ENCODE measurements at places on chromosomes 4 and X. TPM values are rescaled to one million over a fixed set of nuclear protein-coding genes. Genes with fewer than 3 reads are reported as not detected.

DNA sequence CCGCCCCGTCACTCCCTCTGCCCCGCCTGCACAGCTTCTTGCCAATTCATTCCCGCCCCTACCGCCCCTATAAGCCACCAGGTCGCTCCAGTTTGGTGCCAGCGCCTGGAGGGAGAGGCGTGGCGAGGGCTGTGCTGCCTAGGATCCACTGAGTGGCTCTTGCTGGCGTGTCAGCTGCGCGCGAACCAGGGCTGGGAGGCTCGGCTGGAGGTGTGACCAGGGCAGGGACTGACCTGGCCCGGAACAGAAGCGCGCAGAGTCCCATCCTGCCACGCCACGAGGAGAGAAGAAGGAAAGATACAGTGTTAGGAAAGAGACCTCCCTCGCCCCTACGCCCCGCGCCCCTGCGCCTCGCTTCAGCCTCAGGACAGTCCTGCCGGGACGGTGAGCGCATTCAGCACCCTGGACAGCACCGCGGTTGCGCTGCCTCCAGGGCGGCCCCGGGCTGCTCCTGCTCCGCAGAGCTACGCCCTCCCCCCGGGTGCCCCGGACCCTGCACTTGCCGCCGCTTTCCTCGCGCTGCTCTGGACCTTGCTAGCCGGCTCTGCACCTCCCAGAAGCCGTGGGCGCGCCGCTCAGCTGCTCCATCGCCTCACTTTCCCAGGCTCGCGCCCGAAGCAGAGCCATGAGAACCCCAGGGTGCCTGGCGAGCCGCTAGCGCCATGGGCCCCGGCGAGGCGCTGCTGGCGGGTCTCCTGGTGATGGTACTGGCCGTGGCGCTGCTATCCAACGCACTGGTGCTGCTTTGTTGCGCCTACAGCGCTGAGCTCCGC is at the start of gene GPR78:
Gene GPR78, plus strand, starts transcription at position 72 of the 773 bp plus-strand sequence. Its CDS starts 591 bp downstream, at position 663.
- DNase-seq = peak; percentile 71

Gene NOP14
- polyA plus RNA-seq = 20.5 TPM

DNA sequence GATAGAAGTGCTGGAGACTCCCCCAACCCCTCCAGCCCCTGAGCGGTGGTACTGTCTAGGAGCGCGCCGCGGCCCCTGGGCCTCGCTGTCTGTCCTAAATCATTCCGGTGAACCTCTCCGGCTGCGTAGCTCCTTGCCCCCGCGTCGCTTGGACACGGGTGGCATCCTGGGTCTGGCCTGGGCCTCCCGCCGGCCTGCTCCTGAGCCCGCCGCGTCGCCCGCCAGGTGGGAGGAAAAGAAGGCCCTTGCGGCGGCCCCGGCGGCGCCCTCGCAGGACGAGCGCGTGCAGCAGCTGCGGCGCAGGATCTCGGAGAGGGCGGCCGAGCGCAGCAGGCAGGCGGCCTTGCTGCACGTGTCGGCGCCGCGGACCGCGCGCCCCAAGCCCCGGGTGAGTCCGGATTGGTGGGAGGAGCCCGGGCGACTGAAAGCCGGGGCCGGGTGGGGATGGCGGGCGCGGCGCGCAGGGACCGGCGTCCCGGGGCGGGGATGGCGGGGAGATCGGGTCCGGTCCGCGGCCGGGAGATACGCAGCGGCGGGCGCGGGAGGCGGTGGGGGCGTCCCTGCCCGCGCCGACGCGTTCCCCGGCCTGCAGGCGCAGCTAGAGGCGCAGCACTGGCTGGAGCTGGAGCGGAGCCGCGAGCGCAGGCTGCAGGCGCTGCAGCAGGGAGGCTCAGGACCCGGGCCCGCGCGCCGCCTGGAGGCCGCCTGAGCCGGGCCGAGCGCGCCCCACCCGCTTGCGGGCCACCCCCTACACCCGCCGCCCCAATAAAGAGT is 6.5 kb upstream of the RNF4 start:
- peak; percentile 87 for DNase-seq

Gene FRG2
- polyA plus RNA-seq = not detected

GRCh38 chrX:10557166-10557565 is 63.2 kb downstream of the MID1 start:
- DNase-seq = no peak

Gene RNF175
- not detected for polyA plus RNA-seq

DNA sequence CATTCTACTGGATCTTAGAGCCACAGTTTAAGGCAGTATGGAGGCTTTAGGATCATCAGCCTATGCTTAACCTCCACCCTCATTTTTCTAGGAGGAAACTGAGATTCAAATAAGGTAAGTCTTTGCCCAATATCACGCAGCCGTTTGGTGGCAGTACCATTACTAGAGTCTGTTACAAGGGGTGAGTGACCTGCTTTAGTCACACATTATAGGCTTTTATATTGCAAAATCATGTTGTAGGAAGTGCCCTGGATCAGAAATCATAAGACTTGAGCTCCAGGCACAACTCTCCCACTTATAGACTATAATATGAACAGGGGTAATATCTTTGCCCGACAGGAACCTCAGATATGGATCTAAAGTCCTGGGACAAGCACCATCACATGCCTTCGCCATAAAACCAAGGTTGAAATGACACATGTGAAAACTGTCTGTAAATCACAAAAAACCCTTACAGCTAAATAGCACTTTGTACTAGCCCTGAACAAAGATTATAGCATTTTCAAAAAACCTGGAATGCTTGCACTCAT is 19.2 kb downstream of the HPSE start:
- no peak for DNase-seq

DNA sequence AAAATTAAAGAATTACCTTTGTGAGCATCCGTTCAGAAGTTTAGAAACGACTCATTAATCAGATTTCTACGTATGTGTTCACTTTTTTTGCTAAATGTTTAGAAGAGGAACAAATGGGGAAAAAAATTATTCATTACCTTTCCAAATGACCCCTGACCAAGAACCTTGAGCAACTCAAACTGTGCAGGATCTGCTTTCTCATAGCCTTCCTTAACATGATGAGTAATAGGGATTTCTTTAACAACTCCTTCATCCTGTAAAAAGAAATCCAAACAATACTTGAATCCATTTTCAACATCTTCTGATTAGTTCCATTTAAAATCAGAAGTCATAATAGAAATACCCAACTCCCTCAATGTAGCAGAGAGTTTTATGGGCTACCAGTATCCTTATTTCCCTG is 32.1 kb downstream of the RPS6KA6 start:
- peak; percentile 47 for DNase-seq

DNA sequence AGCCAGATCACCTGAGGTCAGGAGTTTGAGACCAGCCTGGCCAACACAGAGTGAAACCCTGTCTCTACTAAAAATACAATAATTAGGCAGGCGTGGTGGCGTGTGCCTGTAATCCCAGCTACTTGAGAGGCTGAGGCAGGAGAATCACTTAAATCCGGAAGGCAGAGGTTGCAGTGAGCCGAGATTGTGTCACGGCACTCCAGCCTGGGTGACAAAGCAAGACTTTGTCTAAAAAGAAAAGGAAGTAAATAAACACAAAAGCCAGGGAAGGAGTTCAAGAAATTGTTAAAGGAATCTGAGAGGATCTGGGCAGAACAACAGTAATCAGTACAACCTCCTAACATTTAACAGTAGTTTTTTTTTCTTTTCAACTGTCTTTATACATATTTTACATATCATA is 48.7 kb upstream of the ARHGEF6 start:
- DNase-seq = no peak

GRCh38 chr4:170271723-170272122 is 182.0 kb upstream of the AADAT start:
- DNase-seq = no peak

- DNase-seq = peak; percentile 93
These were observed 3.4 kb downstream of the TFE3 start for GRCh38 chrX:49039598-49040375.

DNA sequence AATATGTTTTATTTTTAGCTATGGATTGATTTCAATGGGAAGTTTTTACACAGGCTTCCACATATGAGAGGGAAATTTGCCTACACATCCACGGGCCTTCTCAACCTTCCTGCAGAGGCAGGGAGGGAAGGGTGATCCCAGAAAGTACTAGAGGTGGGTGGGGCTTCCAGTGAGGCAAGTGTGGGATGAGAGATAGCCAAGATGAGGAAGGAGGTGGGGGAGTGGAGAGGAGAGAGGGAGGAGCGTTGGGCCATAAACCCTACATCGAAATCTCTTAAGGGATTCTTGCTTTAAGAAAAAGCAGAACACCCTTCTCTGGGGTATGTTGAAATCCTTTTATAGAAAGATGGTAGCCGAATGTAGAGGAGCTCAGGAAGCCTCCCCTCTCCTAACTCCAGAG is 19.0 kb downstream of the NKX6-1 start:
- DNase-seq = no peak

Gene DKK2
- 3.2 TPM for polyA plus RNA-seq
